Forelimb muscle (tissue), 1 donor: ENCODE measurements at places on chromosomes 1 and 21. TPM values are rescaled to one million over a fixed set of nuclear protein-coding genes. Genes with fewer than 3 reads are reported as not detected.

DNA sequence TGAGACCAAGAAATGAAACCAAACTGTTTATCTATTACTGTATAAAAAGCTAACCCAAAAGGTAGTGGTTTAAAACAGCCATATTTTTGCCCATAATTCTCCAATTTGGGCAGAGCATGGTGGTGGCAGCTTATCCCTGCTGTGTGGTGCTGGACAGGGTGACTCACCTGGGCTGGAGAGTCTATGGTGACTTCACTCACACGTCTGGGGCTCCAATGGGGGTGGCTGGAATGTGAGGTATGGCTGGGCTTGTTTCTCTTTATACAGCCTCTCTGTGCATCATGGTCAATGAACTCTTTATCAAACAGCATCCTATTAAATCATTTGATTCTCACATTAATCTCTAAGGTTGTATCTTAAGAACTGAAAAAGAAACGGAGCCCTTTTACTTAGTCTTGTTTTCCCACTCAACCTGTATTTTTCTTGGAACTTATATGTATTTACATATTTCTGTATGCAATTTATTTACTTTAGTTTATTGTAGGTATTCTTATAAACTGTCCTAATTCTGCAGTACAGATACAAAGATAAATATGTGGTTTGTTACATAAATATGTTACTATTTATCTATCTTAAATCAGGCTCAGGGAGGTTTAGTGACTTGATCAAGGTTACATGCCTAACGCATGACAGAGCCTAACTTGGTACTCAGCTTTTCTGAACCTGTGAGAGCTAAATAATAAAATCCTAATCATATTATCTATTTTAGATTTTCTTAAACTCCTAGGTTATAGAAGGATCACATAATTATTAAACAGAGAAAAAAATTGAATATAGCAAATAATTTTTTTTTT lies 37.5 kb upstream of the WLS start:
- DNase-seq = no peak

- no peak for DNase-seq
These were observed 660 bp upstream of the PDE4B start for GRCh38 chr1:65791801-65792668.

- no peak for DNase-seq
These were observed 56.7 kb downstream of the SRSF11 start for GRCh38 chr1:70277875-70278274.

- no peak for DNase-seq
These were observed 3.2 kb upstream of the NPL start for GRCh38 chr1:182786223-182786994.

DNA sequence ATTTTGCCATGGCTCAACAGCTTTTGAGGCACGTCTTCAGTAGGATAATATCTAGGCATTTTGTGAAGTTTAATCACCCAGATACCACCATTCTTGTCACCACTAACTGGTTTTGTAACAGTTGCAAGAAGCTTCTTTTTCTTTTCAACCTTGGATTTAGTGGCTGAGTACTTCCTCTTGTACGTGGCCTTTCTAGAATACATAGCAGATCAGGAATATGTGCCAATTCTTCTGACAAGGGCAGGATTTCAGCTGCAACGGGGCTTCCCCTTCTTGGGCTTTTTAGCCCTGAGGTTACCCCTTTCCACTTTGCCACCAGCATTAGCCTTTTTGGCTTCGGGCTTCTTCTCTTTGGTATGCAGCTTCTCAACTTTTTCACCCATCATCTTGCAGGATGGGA lies 79.3 kb upstream of the WARS2 start:
- DNase-seq = no peak

DNA sequence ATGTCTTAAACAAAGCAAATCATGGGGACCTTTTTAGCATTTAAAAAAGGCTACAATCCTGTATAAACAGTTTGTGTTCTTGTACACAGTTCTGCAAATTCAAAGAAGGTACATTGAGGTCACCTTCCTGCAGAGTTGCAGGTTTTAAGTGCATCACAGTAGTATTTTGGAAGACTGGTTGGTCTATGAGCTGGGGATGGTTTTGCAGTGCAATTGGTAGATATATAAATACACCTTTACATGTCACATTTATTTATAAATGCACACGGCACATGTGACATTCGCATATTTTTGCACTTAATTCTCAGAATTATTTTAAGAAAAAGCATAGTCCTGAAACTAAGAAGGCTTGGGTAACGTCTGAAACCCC lies 599 bp upstream of the ITPKB start:
- no peak for DNase-seq

GRCh38 chr1:66489151-66489550 lies 44.8 kb upstream of the SGIP1 start:
- no peak for DNase-seq

DNA sequence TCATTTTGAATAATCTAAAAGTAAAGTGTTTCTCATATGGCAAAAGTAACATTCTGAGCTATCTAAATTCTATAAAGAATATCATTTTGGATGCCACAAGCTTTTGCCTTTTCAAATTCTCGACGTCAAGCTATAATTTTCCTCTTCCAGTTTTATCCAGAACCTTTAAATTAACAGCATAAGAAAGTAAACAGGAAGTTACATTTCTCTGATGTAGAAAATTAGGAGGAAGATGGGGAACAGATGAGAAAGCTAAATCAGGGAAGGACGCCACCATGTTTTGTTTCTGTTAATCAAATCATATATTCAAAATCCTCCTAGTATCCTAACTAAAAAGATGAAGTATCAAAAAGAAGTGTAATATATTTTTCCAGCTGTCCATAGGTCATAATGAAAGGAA lies 8.8 kb upstream of the CAMSAP2 start:
- DNase-seq = no peak

GRCh38 chr1:175035865-175036264 lies 12.6 kb upstream of the MRPS14 start:
- no peak for DNase-seq

DNA sequence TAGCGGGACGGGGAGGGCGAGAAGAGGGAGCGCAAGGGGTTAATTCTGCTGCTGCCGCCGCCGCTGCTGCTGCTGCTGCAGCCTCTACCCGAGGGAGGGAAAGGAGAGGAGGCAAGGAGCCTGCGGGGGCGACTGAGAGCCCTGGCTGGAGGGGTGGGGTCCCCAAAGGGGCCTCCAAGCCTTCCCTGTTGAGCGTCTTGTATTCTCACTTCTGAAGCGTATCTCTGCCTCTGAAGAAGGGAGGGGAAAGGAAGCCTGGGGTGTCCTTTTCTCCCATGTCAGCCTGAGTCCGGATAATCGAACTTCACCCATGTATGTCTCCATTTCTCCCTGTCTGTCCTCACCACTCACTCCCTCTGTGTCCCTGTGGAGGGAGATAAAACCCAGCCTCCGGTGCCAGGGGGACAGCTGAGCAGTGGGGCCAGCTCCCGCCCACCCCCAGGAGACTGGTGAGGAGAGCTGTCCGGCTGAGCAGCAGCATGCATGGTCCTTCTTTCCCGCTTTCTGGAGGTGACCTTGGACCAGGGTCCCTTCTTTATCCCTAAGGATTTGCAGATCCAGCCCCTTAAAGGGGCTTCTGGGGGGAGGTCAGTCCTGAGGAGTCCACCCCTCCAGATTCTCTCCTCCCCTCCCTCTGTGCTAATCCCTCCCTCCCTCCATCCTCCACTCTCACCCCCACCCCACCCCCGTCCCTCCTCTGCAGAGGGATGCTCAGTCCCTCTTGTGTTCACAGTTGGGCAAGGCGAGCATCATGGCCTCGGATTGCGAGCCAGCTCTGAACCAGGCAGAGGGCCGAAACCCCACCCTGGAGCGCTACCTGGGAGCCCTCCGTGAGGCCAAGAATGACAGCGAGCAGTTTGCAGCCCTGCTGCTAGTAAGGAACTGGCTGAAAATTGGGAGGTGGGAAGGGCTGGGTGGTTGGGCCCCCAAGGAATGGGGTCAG lies 1.0 kb downstream of the NCDN start:
- no peak for DNase-seq

Gene STXBP3
- 33.3 TPM for polyA plus RNA-seq

Gene SLAMF7
- 0.46 TPM for polyA plus RNA-seq

Gene PLA2G2C
- 0.05 TPM for polyA plus RNA-seq

Gene C1orf185
- not detected for polyA plus RNA-seq

Gene KIF21B
- 0.73 TPM for polyA plus RNA-seq
